Stimulated activated CD8-positive, alpha-beta memory T cell treated with anti-CD3 and anti-CD28 coated beads, Interleukin-2, amount 100 ng/mL, for 48 hours (primary cell): ENCODE measurements at places on chromosomes 1 and 21.

GRCh38 chr1:184748740-184749139 is 5.9 kb downstream of the EDEM3 start:
- no peak for DNase-seq

GRCh38 chr1:100717218-100717617 is 2.3 kb upstream of the VCAM1 start:
- no peak for DNase-seq

DNA sequence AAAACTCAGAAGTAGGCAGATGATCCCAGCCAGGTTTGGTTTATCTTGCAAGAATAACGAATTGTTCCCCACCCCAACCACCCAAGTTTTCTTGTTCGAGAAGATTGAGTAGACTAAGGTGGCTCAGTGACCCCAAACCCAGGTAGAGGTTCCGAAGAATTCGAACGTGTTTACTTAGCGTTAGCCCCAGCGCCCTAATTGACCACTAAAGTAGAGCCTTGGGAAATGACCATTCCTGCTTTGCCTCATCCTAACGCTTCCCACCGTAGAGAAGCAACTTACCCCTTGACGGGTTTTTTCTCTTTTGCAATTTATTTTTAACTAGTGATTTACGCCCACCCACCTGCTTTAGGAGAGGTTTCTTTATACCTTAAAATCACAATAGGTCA is 870 bp downstream of the FBXO28 start:
- DNase-seq, result no peak

GRCh38 chr21:17429936-17430335 is 82.9 kb upstream of the CXADR start:
- DNase-seq, result no peak

DNA sequence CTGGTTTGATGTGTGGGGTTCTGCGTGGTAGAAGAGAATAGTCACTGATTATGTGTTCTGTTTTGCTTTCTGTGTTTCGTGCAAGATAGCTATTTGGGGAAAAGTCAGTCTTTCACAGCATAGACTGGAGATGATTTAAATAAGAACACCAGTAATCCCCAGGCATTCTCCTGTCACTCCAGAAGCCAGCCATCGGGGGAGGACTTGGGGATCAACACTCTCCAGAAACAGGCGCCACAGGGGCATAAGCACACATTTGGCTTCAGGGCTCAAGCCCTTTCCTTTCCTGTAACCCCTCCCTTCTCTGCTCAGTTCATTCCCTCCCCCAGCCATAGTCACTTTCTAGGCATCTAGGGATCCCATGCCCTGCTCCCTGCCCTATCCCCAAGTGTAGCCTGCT is 97.3 kb upstream of the BEND5 start:
- no peak for DNase-seq

GRCh38 chr1:202221911-202222909 is 28.6 kb downstream of the LGR6 start:
- DNase-seq, result no peak

- no peak for DNase-seq
Measured at GRCh38 chr21:36504067-36505058, 24.4 kb upstream of the CLDN14 start.

GRCh38 chr1:119635811-119636390 is 12.2 kb downstream of the ZNF697 start:
- DNase-seq, result no peak

DNA sequence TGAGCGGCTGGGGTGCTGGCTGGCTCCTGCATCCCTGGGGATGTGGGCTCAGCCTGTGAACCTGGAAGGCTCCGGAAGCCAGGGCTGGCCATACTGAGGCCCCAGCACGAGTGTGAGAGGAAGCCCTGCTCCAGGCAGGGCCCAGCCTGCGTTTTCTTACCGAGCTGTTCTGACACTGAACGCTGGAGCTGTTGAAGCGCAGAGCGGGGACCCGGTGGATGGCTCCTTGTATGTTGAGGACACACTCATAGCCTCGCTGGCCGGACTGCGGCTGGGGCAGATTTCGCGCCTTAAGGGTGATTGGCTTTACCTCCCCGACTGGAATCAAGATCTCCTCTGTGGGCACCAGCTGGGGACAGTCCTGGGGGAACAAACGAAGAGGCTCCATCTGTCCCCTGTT is 160.0 kb downstream of the PLXNA2 start:
- DNase-seq, result no peak

DNA sequence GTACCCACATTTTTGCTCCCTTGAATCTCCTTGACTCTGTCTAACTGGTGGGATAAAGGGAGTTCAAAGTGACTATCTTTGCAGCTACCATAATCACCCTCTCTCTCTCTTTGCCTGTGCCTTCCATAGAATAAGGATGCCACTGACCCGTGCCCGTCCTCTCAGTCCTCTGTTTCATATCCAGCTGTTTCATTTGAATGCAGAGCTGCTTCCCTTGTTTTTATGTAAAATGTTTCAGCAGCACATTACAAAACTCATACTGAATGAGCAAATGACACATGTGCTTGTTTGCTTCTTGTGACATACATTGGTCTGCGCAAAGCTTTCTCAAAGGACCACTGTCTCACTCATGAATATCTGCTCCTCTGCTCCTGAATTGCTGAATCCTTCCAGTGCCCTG is 38.4 kb downstream of the CDC42 start:
- DNase-seq, result no peak

- DNase-seq, result no peak
Measured at GRCh38 chr21:43880111-43880985, 15.3 kb downstream of the AGPAT3 start.

GRCh38 chr21:45363921-45364467 is 41.0 kb upstream of the COL18A1 start:
- DNase-seq, result peak; percentile 21

- DNase-seq, result no peak
Measured at GRCh38 chr1:112960384-112960783, 4.4 kb upstream of the SLC16A1 start.

DNA sequence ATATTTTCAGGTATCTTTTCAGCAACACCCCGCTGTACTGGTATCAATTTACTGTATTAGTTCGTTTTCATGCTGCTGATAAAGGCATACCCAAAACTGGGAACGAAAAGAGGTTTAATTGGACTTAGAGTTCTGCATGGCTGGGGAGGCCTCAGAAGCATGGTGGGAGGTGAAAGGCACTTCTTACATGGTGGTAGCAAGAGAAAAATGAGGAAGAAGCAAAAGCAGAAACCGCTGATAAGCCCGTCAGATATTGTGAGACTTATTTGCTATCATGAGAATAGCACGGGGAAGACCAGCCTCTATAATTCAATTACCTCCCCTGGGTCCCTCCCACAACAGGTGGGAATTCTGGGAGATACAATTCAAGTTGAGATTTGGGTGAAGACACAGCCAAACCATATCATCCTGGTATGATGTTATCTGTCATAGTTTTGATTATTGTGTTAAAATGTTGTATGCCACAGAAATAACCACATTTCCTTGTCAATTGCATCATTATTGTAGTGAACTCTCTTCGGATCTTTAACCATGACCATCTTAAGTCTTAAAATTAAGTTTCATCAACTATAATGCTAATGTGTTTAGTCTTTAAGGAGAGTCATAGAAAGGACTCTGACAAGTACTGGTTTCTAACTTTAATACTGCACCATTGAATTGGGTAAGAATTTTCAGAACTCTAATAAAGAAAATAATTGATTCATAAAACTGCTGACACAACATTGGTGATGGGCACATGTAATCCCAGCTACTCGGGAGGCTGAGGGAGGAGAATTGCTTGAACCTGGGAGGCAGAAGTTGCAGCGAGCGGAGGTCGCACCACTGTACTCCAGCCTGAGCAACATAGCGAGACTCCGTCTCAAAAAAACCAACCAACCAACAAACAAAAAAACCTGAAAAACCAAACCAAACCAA is 58.2 kb downstream of the TBX19 start:
- no peak for DNase-seq

- DNase-seq, result no peak
Measured at GRCh38 chr21:18384771-18385170, 18.8 kb downstream of the TMPRSS15 start.

DNA sequence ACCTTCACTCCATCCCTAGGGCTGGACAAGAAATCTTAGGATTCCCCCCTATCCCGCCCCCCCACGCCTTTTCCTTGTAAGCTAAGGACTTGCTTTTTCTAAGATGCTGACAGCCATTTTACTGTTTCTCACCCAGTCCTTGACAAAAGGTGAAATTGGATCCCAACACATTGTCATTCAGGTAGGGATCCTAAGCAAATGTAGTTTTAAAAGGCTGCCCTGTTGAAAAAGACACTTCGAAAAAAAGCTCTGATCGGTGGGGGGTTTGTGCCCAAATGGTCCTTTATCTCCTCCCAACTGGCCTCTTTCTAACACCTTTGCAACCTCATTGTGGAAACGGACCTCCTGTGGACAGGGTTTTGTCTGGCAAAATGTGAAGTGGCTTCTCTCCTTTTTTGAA is 2.9 kb downstream of the CACHD1 start:
- DNase-seq, result no peak

DNA sequence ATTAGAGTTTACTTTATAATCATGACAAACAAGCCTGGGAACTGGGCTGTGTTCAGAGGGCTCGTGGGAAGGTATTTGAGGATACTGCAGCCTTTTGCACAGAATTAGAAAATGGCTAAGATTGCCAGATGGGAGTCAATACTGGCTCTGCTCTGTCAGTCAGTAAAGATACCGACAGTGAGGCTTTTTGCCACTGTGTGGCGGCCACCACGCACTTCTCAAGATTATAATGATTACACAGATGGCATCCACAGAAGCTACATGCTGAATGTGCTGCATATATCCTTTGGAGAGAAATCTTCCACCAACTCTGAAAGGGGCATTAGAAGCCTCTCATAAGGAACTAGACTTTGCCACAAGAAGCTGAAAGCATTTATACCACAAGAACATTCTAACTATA is 213.4 kb upstream of the PTBP2 start:
- DNase-seq, result no peak

- no peak for DNase-seq
Measured at GRCh38 chr1:70674941-70675685, 264.0 kb downstream of the CTH start.

DNA sequence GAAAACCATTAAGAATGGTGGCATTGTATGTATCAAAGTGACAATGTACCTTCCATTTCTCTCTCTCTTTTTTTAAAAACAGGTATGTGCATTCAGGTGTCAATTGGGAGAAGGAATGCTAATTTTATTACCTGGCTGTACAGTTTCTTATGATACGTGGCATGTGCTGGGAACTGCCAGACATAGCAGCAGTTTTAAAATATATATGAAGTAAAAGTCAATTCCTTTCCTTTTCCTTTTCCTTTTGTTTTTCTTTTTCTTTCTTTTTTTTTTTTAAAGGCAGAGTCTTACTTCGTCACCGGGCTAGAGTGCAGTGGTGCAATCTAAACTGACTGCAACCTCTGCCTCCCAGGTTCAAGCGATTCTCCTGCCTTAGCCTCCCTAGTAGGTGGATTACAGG is 37.0 kb downstream of the SPEN start:
- no peak for DNase-seq

DNA sequence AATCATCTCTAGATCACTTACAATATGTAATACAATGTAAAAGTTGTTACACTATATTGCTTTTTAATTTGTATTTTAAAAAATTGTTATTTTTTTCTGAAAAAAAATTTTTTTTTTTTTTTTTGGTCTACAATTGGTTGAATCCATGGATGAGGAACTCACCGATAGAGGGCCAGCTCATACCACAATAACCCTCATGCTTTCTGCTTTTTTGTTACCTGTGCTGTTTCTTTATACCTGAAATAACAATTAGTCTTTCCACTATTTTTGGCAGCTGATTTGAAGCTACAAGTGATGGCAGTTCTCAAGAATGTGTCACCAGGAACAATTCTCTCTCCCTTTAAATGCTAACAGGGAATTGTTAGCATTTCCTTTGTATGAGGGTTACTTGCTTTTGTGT is 12.0 kb downstream of the SMG7 start:
- no peak for DNase-seq

DNA sequence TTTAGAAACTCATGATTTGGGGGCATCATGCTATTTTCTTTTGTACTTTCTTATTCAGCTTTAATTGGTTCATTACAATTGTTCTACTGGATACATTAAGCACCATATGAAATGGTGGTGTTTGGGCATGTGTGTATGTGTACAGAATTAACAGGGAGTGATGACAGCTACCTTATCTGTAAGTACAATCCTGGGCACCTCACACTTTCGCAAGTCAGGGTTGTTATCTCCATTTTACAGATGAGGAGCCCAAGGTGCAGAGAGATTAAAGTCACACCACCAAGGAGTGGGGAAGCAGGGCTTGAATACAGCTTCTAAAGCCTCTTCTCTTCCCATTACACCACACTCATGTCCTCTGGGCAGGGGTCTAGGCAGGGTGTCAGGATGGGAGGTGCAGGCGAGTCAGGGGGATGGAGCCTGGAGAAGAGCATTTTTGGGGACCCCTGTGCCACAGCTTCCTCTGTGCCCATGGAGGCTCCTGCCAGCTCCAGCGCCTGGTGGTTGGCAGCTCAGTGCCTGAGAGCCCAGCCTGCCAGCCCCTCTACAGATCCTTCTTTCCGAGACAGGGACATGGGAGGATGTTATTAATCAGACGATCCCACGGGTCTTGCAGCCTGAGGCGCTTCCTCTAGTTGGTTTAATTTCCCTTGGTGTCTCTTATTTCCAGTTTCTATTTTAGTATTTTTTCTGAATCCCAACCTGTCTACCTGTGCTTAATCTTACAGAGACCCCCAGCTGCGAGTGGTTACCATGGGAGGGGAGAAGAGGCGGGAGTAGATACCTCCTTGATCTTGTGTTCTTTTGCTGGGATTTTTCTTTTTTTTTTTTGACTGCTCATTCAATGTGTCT is 126.2 kb upstream of the CD34 start:
- DNase-seq, result no peak

- DNase-seq, result no peak
Measured at GRCh38 chr1:214199585-214199984, 81.4 kb upstream of the SMYD2 start.

DNA sequence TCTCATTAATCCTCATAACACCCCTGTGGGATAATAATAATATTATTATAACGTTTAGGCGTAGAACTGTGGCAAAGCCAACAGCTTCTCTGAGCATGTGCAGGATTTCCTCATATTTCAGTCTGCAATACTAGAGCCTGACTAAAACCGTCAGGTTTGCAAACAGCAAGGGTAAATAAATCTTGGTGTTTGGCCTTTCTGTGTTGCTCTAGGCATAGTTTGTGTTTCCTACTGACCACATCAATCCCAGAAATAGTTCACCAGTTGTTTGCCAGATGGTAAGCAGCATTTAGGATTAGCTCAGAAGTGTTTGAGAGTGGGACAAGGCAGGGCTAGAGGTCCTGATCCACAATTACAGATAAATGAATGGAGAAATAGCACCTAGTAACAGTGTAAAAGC is 2.8 kb upstream of the KCNA3 start:
- DNase-seq, result no peak

- no peak for DNase-seq
Measured at GRCh38 chr1:27380224-27380623, 2.9 kb downstream of the CD164L2 start.

DNA sequence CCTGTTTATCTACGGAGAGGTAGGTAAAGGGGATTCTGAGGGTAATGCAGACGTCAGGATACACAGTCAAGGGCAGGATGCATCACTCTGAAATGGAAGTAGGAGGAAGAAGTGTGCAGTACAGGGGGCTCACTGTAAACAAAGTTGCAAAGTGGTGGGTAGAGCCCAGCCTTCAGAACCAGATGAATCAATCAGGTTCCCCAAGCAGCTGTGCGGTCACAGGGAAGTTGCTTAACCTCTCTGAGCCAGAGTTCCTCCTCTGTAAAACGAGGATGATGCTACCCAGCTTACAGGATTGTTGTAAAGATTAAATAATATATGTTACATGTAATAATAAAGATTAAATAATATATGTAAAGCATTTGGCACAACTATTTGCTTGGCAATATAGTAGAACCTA is 13.5 kb upstream of the MYOM3 start:
- no peak for DNase-seq

- DNase-seq, result no peak
Measured at GRCh38 chr1:32758795-32759430, 56.3 kb upstream of the SYNC start.

- DNase-seq, result no peak
Measured at GRCh38 chr1:1109743-1110142, 6.1 kb downstream of the C1orf159 start.
